ENCODE measurements at places on chromosomes 13 and 19.
A peak's percentile ranks its signal among the peaks of the same experiment; 100 is the strongest.

- DNase-seq = no peak
These were observed at the start of gene LILRB2 for GRCh38 chr19:54281007-54281728. LILRB2 (minus strand) TSS chr19:54281110; CDS start chr19:54280496, 614 bp downstream.

DNA sequence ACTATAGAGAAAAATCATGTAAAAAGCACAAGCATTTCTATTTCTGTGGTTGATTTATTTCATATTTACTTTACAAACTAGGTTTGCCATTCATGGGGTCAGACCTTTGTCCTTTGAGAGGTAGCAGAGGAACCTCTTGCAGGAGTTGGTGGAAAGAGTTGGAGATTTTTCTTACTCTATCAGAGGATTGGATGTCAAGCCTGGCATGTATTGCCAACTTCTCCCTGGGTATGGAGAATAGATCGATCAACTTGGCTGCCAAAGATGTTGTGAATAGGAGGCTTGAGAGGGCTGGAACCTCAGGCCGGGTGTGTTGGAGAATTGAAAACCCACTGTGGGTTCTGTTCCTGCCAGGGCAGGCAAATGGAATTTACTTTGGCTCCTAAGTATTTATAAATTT, 81.2 kb downstream of the WDFY2 start:
- DNase-seq = no peak

- no peak for DNase-seq
These were observed 2.3 kb upstream of the MAP2K7 start for GRCh38 chr19:7901337-7901736.

- DNase-seq = peak; percentile 74
These were observed 2.1 kb upstream of the HOOK2 start for GRCh38 chr19:12777217-12778016.

GRCh38 chr19:17379221-17379631, 2.1 kb upstream of the PLVAP start:
- no peak for DNase-seq

All from T-cell (primary cell).